ENCODE measurements at places on chromosomes 6 and 20.

GRCh38 chr6:121934451-121934850, 465.0 kb upstream of the HSF2 start:
- DNase-seq = no peak

GRCh38 chr6:42891199-42891722, 11.8 kb downstream of the RPL7L1 start:
- DNase-seq = no peak

GRCh38 chr20:50625986-50626677, 65.2 kb downstream of the RIPOR3 start:
- DNase-seq = peak; percentile 92

DNA sequence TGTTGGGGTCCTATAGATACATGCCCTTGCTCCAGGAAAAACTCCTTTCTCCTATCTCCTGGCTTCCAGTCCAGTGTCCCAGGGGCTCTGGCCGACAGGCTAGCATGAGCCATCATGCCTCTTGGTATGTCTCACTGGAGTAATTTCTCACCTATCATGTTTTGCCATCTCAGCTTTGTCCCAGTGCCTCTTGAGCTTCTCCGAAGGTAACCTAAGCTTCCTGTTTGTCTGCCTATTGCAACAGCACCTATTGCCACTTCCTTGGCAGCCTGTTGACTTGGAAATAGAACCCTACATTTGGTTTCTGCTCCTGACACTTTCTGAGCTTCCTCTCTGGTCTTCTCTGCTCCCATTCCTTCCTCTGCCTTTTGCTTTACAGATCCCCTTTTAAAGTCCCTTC, 197.7 kb downstream of the KCNQ5 start:
- peak; percentile 15 for DNase-seq

GRCh38 chr6:140156131-140156530, 781.7 kb upstream of the CITED2 start:
- no peak for DNase-seq

DNA sequence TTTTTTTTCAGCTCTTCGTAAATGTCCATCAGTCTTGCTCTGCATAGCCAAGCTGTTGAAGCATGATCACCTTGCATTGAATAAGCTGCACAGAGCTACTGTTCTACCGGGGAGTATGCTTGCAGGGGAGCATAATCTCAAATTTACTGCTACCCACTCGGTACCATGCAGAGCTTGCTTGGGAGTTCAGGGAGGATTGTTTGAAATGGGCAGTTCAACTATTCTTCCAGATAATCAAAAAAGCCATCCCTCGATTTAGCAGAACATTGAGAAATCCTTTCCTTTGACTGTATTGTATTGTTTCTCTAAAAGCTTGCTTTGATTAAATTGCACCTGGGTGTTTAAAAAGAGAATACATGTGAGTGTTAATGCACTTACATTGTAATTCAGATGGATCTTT, 332.6 kb downstream of the UTRN start:
- DNase-seq = no peak

DNA sequence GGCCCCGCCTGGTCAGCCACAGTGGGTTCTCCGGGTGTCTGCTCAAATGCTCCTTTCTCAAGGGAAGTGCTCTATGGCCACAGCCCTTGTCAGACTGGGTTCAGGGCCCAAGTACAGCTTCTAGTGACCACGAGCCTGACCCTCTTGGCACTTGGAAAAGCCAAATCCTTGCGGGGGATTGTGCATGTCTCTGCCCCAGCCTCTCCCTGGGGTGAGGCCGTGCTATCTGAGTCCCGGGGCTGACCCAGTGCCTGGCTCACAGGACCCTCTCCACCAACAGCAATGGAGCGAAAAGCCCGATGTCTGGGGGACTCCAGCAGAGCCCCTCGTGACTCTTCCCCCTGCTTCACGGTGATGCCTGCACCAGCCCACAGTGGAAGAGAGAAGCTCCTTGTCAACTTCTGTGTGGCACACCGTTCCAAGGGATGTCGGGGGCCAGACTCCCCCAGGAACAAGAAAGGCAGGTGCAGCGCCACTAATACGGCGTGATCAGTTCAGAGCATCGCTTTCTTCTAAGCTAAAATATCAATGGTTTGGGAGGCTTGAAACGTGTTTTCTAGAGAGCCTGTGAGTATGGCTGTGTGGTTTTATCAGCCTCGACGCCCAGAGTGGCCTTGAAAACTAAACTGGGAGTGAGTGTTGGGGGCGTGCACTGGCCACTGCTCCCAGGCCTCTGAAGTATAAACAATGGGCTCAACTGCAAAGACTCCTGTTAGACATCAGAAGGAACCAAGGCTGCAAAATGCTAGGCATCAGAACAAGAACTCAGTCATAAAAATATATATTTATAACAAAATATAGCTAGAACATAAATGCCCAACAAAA, 51.9 kb downstream of the DLL1 start:
- DNase-seq = no peak

DNA sequence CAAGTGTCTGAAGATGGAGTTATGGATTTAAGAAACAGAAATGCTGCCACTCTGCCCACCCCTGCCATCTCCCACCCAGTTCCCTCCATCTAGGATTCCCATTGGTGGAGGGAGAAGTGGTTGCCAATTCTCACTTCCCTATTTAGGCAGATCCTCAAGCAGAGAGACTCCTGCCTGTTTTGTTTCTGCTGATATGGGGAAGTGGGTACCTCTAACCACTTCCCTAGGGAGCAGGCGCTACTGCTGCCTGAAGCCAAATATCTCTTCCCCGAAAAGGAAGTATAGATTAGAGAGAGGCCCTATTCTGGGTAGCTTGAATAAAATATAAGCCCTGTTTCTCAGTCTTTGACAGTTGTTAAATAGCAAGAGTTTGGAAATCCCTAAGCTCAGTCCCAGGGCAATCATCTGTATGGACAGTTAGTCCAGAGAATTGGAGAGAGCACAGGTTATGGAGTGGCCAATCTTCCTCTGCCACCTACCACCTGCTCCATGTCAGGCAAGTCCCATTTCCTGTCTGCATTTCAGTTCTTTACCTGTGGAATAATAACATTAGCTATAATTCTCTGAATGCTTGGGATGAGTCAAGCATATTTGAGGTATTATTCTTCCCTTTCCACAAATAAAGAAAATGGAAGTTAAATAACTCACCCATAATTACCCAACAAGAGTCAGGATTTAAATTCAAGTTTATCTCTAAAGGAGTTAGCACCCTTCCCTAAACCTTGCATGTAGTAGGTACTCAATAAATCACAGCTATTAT, 2.6 kb upstream of the ADGB start:
- no peak for DNase-seq

DNA sequence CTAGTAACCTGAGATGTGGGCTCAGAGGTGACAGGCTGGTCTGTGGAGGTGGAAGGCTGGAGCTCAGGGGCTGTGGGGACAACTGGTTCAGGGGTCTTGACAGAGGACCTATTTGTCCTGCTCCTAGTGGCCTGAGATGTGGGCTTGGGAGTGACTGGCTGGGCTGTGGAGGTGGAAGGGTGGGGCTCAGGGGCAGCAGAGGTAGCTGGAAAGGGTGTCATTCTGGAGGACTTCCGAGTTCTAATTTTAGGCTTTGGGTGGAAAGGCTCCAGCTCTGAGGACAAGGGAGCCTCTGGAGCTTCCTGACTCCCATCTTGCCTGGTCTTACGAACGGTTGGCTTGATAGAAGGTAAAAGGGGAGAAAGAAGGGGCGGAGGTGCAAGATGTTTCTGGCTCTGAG, 11.5 kb downstream of the MDC1 start:
- no peak for DNase-seq

GRCh38 chr6:125192610-125192930, 39.0 kb downstream of the TPD52L1 start:
- no peak for DNase-seq

GRCh38 chr6:41442800-41443501, 103.2 kb upstream of the FOXP4 start:
- DNase-seq = peak; percentile 70

DNA sequence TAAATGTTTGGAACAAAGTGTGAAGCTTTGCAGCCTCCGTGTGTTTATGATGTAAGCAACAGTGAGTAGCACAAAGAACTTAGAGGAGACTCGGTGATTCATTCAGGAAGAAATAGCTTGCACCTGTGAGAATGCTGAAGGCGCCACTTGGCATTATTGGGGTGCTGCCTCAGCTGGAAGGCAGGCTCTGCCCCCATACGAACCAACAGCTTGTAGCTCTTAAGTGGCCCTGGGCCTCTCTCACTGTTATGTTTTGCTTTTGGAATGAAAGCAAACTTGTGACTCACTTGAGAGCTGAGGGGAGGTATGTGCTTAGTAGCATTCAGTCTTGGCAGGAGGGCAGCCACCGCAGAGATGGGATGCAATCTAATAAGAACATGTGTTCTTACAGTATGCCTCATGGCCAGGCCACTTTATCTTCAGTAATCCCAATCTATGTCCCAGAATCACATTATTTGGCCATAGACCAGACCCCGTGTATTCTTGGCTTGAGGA, 310.7 kb downstream of the EYA4 start:
- DNase-seq = no peak
